Activated CD4-positive, alpha-beta T cell treated with anti-CD3 and anti-CD28 coated beads, Interleukin-2, amount 10 ng/mL, durations not matched to agents 7 days and 5 days (primary cell): ENCODE measurements at places on chromosomes 11 and 22. TPM values are rescaled to one million over a fixed set of nuclear protein-coding genes. Genes with fewer than 3 reads are reported as not detected.
A peak's percentile ranks its signal among the peaks of the same experiment; 100 is the strongest.

GRCh38 chr11:112159098-112160065, 4.5 kb downstream of the IL18 start:
- H3K4me1 ChIP-seq: peaks cover 8% of the 10 kb centered on the region
- H3K27ac ChIP-seq: no peak overlapping the region
- H3K36me3 ChIP-seq: peaks cover 2% of the 10 kb centered on the region
- no peak for DNase-seq
- H3K4me3 ChIP-seq: no peak overlapping the region
- H3K27me3 ChIP-seq: peaks cover 23% of the 10 kb centered on the region

MYOD1 gene
- not detected for total RNA-seq

OR56B4 gene
- total RNA-seq: not detected

DNA sequence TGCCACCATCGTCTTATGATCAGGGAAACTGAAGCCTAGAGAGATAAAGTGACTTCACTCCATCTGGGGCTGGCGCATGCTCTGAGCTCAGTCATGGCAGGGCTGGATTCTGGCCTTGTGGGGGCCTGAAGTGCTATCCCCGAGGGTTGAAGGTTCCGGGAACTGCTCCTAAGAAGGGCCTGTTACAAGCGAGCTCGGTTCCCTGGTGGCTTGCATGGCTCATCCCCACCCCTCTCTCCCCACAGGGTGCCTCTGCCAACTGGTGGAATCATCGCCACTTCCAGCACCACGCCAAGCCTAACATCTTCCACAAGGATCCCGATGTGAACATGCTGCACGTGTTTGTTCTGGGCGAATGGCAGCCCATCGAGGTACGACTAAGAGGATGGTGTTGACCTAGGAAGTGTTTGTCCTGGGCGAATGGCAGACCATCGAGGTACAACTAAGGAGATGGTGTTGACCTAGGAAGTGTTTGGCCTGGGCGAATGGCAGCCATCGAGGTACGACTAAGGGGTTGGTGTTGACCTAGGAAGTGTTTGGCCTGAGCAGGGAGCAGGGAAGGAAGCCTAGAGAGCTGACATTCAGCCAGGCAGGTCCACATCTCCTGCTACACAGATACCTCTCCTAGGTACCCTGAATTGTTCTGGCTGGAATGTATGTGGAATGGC, 19.9 kb downstream of the FADS2 start:
- H3K4me3 ChIP-seq: no peak overlapping the region
- H3K27me3 ChIP-seq: no peaks in the 10 kb centered on the region
- H3K27ac ChIP-seq: peak overlapping the region; percentile 14
- H3K4me1 ChIP-seq: no peaks in the 10 kb centered on the region

DNA sequence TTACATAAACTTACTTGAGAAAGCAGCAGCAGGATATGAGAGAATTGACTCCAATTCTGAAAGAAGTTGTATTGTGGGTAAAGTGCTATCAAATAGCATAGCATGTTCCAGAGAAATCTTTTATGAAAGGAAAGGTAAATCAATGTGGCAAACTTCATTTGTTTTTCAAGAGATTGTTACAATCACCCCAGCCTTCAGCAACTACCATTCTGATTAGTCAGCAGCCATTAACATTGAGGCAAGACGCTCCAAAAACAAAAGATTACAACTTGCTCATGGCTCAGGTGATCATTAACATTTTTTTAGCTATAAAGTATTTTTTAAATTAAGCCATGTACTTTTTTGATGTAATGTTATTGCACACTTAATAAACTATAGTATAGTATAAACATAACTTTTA, 357.2 kb downstream of the TMEM135 start:
- no peak overlapping the region for H3K4me3 ChIP-seq
- H3K27ac ChIP-seq: no peak overlapping the region
- no peaks in the 10 kb centered on the region for H3K36me3 ChIP-seq
- no peak for DNase-seq

- peaks cover 10% of the 10 kb centered on the region for H3K27me3 ChIP-seq
- no peak overlapping the region for H3K27ac ChIP-seq
- no peaks in the 10 kb centered on the region for H3K36me3 ChIP-seq
- no peaks in the 10 kb centered on the region for H3K4me1 ChIP-seq
Measured at GRCh38 chr11:5242933-5243815, 6.5 kb downstream of the HBG1 start.

CTSW gene
- 23.6 TPM for total RNA-seq

POU2AF1 gene
- total RNA-seq: 2.4 TPM

DNA sequence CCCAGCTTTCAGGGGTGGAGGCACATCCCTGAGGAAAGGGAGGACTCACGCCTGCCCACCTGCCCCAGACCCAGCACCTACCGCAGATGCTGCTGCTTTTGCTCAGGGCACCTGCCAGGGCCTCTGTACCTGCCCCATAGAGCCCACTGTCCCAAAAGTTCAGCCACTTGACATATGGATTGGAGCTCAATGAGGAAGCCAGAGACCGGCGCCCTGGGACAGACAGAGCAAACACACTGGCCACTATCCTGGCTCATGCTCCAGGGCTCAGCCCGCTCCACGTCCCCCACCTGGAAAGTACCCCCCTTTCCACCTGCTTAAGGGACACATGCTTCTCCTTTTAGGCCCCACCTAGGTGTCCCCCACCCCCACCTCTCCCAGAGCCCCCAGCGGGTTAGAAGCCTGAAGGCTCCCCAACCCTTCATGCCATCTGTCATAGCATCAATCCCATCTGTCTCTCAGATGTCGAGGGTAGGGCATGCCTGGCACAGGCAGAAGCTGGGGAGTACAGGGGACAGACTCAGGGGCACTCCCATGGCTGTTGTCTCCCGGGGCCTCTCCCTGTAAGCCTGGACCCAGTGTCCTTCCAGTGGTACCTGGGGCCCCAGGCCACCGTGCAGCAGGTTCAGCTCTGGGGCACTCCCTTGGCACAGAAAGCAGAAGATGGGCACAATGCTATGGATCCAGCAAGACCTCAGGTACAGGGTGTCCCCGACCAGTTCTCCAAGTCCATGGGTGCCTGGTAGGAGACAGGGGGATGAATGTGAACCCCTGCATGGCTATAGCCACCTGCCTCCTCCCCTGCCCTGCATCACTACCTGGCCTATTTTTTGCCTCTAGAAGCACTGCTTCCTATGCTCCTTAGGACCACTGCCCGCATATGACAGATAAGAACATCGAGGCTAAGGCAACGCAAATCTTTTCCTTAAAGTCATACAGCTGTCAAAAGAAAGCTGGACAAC, 2.2 kb upstream of the P2RX6 start:
- no peaks in the 10 kb centered on the region for H3K36me3 ChIP-seq
- H3K4me1 ChIP-seq: peaks cover 16% of the 10 kb centered on the region
- no peak overlapping the region for H3K4me3 ChIP-seq
- DNase-seq: no peak
- no peak overlapping the region for H3K27ac ChIP-seq
- peaks cover 4% of the 10 kb centered on the region for H3K27me3 ChIP-seq

DNA sequence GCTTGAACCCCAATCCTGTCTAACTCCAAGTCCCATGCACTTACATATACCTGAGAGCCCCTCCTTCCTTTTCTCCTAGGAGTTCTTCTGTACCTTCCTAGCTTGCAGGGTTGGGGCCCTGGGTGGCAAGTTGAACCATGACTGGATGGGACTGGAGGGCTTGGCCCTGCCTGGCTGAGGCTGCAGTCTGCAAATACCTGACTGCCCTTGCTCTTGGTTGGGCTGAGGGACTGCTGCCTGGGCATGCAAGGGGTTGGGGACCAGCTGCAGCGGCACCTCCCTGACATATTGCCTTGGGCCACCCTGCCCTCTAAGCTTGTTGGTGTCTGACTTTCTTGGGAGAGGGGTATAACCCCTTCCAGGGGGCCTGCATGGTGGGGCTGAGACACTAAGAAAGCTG, 9.8 kb upstream of the SLC39A13 start:
- H3K4me3 ChIP-seq: no peak overlapping the region
- no peaks in the 10 kb centered on the region for H3K27me3 ChIP-seq
- peaks cover 40% of the 10 kb centered on the region for H3K4me1 ChIP-seq
- DNase-seq: no peak
- H3K27ac ChIP-seq: no peak overlapping the region

DNA sequence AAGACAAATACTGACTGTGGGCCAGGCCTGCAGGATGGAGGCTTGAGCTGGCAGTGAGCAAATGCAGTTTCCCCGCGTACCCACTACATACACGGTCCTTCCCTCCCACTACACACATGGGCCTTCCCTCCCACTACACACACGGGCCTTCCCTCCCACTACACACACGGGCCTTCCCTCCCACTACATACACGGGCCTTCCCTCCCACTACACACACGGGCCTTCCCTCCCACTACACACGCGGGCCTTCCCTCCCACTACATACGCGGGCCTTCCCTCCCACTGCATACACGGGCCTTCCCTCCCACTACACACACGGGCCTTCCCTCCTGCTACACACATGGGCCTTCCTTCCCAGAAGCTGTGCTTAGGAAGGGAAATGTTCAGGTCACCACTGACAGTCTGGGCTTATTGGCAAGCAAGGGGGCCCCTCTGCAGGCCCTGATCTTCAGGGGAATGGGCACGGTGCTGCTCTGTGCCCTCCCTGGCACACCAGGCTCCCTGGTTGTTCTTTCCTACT, 10.8 kb downstream of the DNAL4 start:
- H3K27me3 ChIP-seq: no peaks in the 10 kb centered on the region
- no peak overlapping the region for H3K4me3 ChIP-seq
- H3K4me1 ChIP-seq: peaks cover 10% of the 10 kb centered on the region
- no peak for DNase-seq
- H3K27ac ChIP-seq: peak overlapping the region; percentile 32
- H3K36me3 ChIP-seq: no peaks in the 10 kb centered on the region

DNA sequence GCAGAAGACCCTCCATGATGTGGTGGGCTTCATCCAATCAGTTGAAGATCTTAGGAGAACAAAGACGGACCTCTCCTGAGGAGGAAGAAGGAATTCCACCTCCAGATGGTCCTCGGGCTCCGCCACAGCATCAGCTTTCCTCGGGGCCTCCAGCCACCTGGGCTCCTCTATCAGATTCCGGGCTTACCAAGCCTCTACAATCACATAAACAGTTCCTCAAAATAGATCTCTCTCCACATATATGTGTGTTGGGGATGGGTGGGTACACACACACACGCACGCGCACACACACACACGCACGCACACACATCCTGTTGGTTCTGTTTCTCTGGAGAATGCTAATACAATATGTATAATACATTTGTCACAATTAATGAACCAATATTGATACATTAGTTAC, 18.8 kb upstream of the NLRP6 start:
- no peaks in the 10 kb centered on the region for H3K36me3 ChIP-seq
- no peaks in the 10 kb centered on the region for H3K27me3 ChIP-seq
- no peaks in the 10 kb centered on the region for H3K4me1 ChIP-seq
- H3K27ac ChIP-seq: no peak overlapping the region

GRCh38 chr22:48096851-48097665, 1334.6 kb downstream of the TBC1D22A start:
- no peak for DNase-seq
- peaks cover 49% of the 10 kb centered on the region for H3K4me1 ChIP-seq
- H3K36me3 ChIP-seq: peaks cover 7% of the 10 kb centered on the region
- H3K27ac ChIP-seq: peak overlapping the region; percentile 98

DNA sequence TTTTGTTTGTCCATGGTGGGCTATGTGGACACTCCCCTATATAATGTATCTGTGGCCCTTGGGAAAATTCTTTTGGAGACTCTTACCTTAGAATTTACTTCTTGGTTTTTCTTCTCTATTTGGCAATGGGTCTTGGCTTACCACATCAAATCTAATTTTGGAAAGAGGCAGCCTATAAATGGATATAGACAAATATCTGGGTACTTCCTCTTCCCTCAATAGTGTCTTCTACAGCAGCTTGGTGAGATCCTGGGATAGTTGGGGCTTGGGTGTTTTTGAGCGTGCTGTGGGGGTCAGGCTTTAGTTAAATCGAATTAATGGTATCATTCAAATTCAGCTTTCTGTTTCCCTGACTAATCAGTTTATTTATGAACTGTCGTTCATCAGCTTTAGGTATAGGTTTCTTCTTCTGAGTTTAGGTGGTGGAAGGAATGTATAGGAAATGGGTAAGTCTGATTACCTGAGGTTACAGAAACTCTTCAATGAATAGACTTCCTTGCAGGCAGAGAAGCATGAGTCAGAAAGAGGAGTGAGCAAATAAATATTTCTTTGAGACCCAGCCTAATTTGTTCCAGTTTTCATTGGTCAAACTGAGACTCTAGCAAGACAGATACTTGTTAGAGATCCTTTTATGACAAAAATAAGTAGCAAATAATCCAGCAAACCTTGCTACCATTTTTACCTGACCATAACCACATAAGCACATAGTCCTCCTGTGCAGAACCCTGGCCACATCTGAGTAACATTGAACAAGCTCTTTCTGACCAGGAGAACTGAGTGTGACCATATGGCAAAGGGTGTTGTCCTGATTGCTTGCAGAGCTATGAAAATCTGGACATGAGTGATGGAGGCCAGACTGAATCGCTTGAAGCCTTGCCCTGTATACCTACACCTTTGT, 68.6 kb upstream of the SORL1-AS1 start:
- H3K4me3 ChIP-seq: no peak overlapping the region
- H3K36me3 ChIP-seq: peaks cover 84% of the 10 kb centered on the region
- peaks cover 38% of the 10 kb centered on the region for H3K4me1 ChIP-seq
- no peak overlapping the region for H3K27ac ChIP-seq

GRCh38 chr11:116234989-116235568, 537.7 kb downstream of the BUD13 start:
- H3K27ac ChIP-seq: no peak overlapping the region
- no peaks in the 10 kb centered on the region for H3K27me3 ChIP-seq
- no peaks in the 10 kb centered on the region for H3K4me1 ChIP-seq
- DNase-seq: no peak
- no peaks in the 10 kb centered on the region for H3K36me3 ChIP-seq

SPON1 gene
- 1.6 TPM for total RNA-seq

- H3K36me3 ChIP-seq: no peaks in the 10 kb centered on the region
- no peak overlapping the region for H3K4me3 ChIP-seq
- H3K27me3 ChIP-seq: no peaks in the 10 kb centered on the region
- H3K27ac ChIP-seq: no peak overlapping the region
- H3K4me1 ChIP-seq: peaks cover 16% of the 10 kb centered on the region
- DNase-seq: no peak
Measured at GRCh38 chr11:111367411-111368284, 11.4 kb downstream of the POU2AF1 start.

- no peaks in the 10 kb centered on the region for H3K27me3 ChIP-seq
- H3K36me3 ChIP-seq: no peaks in the 10 kb centered on the region
- DNase-seq: no peak
- H3K27ac ChIP-seq: no peak overlapping the region
Measured at GRCh38 chr11:132122735-132123134, 752.3 kb downstream of the NTM start.

OR52R1 gene
- not detected for total RNA-seq

- H3K27ac ChIP-seq: no peak overlapping the region
- H3K36me3 ChIP-seq: no peaks in the 10 kb centered on the region
- no peaks in the 10 kb centered on the region for H3K4me1 ChIP-seq
- no peak overlapping the region for H3K4me3 ChIP-seq
- no peak for DNase-seq
Measured at GRCh38 chr11:92123540-92123939, 101.1 kb upstream of the FAT3 start.

KCNK4 gene
- total RNA-seq: not detected

- H3K36me3 ChIP-seq: no peaks in the 10 kb centered on the region
- H3K27me3 ChIP-seq: peaks cover 4% of the 10 kb centered on the region
- no peak for DNase-seq
Measured at GRCh38 chr11:113947994-113948393, 26.9 kb upstream of the HTR3A start.
